ENCODE measurements at places on chromosomes 11 and 22. TPM values are rescaled to one million over a fixed set of nuclear protein-coding genes. Genes with fewer than 3 reads are reported as not detected.
A peak's percentile ranks its signal among the peaks of the same experiment; 100 is the strongest.

Gene OR5B21
- not detected for total RNA-seq

Gene DGCR6
- not detected for total RNA-seq

Gene PRCP
- 91.7 TPM for total RNA-seq

Gene MUC6
- not detected for total RNA-seq

Gene PRG3
- not detected for total RNA-seq

Gene SLC35C1
- total RNA-seq = 11.2 TPM

Gene TREH
- not detected for total RNA-seq

- DNase-seq = no peak
These were observed 9.0 kb downstream of the USP2 start for GRCh38 chr11:119372260-119373058.

GRCh38 chr11:132028380-132029240 is 658.2 kb downstream of the NTM start:
- DNase-seq = peak; percentile 39

- peak; percentile 40 for DNase-seq
These were observed 15.5 kb upstream of the ST3GAL4 start for GRCh38 chr11:126339863-126340434.

- DNase-seq = no peak
These were observed 621.4 kb downstream of the BRD1 start for GRCh38 chr22:49206281-49206680.

- DNase-seq = no peak
These were observed at the start of gene WT1 for GRCh38 chr11:32435511-32435941. Gene WT1, minus strand, starts transcription at chr11:32435539.

DNA sequence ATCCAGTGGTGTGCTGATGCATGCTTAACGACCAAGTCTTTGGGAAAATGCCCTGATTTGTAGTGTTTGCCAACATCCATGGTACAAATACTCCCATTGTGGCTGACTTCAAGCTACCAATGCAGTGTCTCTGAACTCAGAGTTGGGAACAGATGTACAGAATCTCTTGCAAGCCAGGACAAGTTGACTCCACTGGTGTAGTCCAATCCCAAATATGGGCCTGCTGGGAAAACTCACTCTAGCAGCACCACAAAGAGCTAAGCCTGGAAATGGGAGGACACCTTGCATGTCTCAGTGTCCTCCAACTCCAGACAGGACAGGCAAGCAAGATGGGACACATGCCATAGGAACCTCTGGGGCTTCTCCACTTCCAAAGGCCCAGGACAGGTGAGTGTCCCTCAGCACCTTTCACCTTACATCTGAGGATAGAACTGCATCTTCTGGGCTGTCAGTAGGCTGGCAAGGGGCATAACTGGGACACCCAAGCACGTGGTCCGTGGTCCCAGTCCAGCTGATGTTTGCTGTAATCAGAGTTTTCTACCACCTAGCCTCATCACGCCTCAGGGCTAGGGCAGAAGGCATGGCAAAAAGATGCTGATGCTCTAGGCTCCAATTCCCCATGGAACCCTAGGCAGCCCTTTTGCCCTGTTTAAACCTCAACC is 6.5 kb downstream of the LMO1 start:
- DNase-seq = no peak

DNA sequence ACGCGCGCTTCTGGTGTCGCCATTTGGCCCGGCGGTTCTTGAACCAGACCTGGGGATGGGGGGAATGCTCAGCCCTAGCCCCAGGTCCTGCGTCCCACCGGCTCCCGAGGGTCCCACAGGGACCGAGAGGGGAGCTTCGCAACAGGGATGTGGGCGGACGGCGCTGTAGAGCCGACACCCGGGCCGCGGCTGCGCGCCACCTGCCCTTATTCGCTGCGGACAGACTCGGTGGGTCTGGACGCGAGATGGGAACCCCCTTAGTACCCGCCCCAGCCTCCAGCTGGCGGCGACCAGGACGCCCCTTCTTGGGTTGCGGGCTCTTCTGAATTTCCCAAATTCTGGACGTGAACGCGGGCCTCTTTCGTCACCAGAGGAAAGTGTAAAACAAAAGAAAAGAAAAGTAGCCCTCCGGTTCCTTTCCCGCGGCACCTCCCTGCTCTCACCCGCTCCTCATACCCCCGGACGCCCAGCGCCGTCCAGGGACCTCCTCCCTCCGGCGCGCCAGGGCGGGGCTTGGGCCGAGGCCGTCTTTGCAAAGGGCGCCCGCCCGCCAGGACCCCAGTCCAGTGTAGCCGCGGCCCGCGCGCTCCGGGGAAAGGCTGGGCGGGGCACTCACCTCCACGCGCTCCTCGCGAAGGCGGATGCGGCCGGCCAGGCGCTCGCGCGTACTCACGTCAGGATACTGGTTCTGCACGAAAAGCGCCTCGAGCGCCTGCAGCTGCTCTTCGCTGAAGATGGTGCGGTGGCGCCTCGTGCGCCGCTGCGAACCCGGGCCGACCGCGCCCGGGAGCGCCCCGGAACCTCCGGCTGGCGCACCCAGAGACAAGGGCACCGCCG is 827 bp downstream of the GSC2 start:
- no peak for DNase-seq

- no peak for DNase-seq
These were observed 56.0 kb downstream of the SLC1A2 start for GRCh38 chr11:35363246-35363801.

GRCh38 chr11:128477278-128477677 is 110.1 kb downstream of the ETS1 start:
- DNase-seq = no peak

- peak; percentile 56 for DNase-seq
These were observed 25.5 kb downstream of the LDLRAD3 start for GRCh38 chr11:35969089-35970042.

- DNase-seq = peak; percentile 58
These were observed 6.8 kb upstream of the OR10A2 start for GRCh38 chr11:6855971-6856541.

DNA sequence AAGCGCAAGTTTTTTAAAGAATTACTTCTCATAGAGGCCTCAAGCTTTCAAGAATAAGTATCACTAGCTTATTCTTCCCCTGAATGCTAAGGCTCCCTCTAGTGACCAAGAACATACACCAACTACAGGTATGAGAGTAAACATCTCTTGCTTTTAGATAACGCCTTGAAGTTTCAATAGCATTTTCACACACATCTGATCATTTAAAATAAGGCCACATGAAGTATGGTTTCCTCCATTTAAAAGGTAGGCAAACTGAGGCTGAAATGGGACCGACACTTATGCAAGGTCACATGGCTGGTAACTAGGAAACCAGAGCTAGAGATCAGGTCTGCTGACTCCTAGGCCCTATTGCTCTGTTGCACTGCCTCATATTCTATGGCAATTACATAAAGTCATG is 66.5 kb downstream of the CCDC34 start:
- peak; percentile 75 for DNase-seq

GRCh38 chr11:113581713-113582112 is 106.5 kb upstream of the DRD2 start:
- DNase-seq = no peak

- no peak for DNase-seq
These were observed 62.4 kb downstream of the CRYBB2 start for GRCh38 chr22:25281675-25282345.

DNA sequence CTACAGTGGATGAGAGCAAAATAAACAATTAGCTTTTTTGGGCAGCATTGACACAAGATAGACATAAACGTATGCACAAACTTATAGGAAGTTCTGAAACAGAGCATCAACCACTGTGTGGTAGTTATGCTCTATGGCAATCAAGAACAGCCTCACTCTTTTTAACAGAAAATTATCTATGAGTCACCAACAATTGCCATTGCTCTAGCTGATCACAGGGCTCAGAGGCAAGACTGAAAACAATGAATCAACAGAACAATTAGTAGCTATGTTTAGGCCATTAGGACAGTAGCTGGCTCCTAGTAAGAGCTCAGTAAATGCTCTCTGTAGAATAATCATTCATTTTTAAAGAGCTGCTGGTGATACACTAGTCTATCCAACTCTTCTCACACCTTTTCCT is 34.9 kb upstream of the PICALM start:
- DNase-seq = no peak
